GM12891 (cell line): ENCODE measurements at places on chromosomes 13 and 19.

DNA sequence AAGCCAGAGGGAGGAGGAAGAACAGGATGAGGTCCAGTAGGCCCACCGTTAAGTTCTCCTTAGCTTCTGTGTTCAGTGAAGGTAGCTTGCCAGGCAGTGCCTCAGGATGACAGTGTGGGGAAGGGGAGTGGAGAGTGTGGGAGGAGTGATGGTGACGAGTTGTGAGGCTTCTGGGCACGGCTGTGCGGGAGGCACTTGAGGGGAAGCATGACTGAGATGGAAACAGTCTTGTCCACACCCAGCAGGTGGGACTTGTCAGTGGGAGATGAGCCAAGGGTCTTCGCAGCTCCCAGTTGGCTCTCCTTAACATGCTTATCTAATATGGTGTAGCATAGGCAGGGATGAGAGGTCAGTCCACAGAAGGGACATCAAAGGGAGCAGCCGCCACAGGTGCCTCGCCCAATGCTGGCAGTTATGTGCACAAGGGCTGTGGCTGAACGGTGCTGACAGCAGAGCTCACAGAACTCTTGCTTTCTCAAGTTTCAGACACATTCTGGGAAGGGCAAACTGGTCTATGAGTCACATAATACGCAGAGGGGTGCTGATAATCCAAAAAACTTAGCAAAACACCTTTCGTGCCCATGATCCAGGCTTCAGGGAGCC, 47.5 kb downstream of the OXGR1 start:
- DNase-seq = no peak

GRCh38 chr19:2333027-2333806, 4.7 kb downstream of the SPPL2B start:
- no peak for DNase-seq

- DNase-seq = no peak
Measured at GRCh38 chr19:13078381-13078780, 24.3 kb downstream of the LYL1 start.

GRCh38 chr13:72523593-72523992, 203.8 kb downstream of the MZT1 start:
- no peak for DNase-seq

- no peak for DNase-seq
Measured at GRCh38 chr19:58217607-58218391, 10.9 kb upstream of the ZNF544 start.

DNA sequence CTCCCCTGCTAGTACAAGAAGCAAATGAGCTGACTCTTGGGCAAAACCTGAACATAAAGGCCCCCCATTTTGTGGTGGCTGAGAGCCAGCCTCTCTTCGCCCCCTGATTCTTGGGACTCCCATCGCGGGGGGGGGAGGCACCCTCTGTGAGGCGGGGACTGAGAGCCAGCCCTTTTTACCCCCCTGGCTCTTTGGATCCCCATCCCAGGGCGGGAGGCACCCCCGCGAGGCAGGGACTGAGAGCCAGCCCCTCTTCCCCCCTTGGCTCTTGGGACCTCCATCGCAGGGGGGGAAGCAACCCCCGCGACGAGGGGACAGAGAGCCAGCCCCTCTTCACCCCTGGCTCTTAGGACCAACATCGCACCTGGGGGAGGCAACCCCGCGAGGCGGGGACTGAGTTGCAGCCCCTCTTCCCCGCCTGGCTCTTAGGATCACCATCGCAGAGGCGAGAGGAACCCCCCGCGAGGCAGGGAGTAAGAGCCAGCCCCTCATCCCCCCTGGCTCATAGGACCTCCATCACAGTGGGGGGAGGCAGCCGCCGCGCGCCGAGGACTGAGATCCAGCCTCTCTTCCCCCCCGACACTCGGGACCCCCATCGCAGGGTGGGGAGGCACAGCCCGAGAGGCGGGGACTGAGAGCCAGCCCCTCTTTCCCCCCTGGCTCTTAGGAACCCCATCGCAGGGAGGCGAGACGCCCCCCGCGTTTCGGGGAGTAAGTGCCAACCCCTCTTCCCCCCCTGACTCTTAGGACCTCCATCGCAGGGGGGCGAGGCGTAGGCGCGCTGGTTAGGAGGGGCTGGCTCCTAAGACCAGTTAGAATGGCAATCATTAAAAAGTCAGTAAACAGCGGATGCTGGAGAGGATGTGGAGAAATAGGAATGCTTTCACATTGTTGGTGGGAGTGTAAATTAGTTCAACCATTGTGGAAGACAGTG, 2428.4 kb upstream of the PCDH20 start:
- no peak for DNase-seq

DNA sequence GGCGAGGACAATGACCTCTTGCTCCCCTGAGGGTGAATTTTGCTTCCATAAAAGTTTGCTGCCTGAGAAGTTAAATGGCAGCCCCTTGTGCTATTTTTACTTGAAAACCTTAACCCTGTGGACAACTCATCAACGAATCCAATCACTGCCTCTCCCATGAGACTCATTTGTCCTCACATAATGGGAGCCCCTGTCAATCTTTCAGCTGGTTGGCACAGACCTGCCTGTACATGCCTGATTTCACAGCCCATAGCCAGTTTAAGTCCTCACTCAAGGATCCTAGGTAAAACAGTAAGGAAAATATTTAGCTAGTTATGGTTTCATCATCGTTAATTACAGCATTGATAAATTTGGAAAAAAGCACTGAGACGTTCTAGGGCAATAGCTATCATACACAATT, 207.4 kb downstream of the NHLRC3 start:
- no peak for DNase-seq

- DNase-seq = no peak
Measured at GRCh38 chr13:95603887-95604555, 40.5 kb downstream of the DZIP1 start.

DNA sequence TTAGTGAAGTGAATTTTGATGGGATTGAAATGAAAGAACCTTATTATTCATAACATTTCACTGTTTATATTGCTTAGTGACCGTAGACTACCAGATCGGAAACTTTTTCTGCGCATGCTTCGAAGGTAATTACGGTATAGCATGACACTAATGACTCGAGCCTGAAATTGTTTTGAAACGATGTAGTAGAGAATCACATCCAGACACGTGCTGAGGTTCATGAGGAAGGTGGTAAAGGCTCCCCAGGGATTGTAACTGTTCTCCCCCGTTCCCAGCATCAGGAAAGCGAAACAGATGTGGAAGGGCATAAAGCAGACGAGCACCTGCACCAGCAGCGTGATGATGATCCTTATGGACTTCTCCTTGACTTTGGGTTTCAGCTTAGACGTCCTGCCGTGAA, 3.3 kb downstream of the GPR18 start:
- no peak for DNase-seq

GRCh38 chr13:45401314-45401713, 16.9 kb downstream of the SLC25A30 start:
- no peak for DNase-seq

DNA sequence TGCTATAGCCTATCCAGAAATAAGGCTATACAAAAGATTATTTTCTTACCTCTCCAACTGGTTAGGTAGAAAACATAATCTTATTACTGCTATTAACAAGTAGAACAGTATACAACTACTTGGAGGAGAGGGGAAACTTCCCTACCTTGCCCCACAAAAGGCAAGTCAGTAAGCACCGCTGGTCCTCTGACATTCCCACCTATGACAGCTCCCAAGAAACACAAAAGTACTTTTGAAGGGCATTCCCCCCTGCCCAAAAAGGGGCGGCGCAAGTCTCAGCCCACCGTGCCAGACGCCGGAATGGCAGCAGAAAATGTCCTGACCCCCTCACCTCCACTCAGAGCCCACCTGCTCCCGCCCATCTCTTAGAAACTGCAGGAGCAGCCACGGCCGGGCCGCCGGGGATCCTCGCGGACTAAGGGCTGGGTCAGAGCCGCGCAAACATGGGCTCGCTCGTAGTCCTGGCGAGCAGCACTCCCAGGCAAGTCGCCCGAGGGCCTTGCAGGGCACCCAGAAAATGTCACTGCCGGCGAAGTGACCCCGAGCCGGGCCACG, 437 bp downstream of the SUCLA2 start:
- DNase-seq = peak; percentile 15
